Hematopoietic multipotent progenitor cell treated with erythropoietin and hydrocortisone succinate and interleukin-3 and kit ligand, for 15 days (in vitro differentiated cells): ENCODE measurements at places on chromosomes 12 and 14.

- no peak for DNase-seq
These were observed 332.1 kb downstream of the APAF1 start for GRCh38 chr12:98977186-98977585.

DNA sequence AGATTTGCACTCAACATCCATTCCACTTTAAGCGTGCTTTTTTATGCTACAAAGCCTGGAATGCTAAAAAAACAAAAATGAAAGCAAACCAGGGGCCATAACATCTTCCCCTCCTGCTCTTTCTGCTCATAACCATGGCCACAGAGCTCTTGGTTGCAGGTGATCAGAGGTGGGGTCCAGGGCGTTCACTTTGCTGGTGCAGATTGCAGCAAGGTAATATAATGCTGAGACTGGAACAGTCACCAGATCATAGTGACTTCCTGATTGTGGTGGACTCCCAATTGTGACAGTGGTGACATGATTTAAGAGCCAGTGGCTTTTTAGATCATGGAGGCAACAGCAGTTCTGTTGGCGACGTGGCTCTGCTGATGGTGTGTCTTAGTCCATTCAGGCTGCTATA is 115.0 kb upstream of the CPM start:
- no peak for DNase-seq

- DNase-seq = no peak
These were observed 57.0 kb upstream of the CNTN1 start for GRCh38 chr12:40635141-40635731.

- DNase-seq = peak; percentile 87
These were observed 6.3 kb downstream of the RNF10 start for GRCh38 chr12:120540445-120540844.

DNA sequence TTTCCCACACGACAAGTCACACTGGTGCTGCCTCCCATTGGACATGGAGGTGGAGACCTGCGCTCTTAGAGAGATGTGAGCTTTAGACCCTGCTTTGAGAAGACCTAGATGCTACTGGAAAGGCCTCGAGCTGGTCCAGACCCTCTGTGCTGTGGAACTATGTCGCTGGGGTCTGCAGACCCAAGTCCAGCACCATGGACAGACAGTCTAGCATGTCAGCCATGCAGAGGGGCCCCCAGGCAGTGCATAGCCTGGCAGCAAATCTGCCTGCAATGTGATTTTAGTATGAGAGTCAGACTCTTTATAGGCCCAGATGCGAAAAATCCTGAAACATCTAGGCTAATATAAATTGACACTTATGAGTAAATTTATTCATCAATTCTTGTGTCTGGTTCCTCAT is 141.5 kb downstream of the NTF3 start:
- DNase-seq = no peak

- DNase-seq = no peak
These were observed 11.9 kb downstream of the NPAS3 start for GRCh38 chr14:32950584-32950983.

DNA sequence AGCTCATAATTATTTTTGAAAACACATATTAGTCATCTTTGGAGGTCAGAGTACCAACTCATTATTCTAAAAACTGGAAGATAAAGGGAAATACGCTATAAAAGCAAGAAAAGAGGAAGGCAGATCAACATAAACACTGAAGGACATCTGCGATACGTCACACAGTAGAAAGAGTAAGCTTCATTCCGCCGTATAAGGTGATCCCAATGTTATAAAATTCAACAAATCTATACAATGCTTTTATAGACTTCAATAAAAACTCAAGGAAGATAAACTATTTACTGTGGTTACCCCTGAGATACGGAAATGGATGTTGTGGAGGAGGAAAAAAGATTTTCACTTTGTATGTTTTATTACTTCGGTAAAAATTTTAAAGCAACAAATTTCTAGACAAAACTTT is 92.6 kb downstream of the ITPR2 start:
- no peak for DNase-seq

- DNase-seq = no peak
These were observed 12.8 kb upstream of the PLEKHG3 start for GRCh38 chr14:64691376-64691775.

DNA sequence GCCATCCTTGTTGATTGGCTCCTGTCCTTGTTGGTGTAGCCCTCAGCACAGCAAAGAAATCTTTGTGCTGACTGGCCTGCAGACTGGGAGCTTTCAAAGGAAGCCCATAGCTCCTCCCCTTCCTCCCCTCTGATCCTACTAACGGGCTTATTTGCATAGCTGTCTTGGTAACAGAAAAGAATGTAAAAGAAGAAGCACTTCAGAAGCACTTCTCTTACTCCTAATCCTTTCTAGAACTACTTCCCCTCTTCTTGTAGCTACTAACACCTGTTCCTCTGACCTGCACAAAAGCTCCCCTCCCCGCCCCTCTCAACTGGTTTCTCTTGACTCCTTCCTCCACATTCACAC is 14.3 kb upstream of the RIC8B start:
- DNase-seq = no peak

GRCh38 chr14:104874110-104874531 is 9.1 kb downstream of the CEP170B start:
- no peak for DNase-seq

DNA sequence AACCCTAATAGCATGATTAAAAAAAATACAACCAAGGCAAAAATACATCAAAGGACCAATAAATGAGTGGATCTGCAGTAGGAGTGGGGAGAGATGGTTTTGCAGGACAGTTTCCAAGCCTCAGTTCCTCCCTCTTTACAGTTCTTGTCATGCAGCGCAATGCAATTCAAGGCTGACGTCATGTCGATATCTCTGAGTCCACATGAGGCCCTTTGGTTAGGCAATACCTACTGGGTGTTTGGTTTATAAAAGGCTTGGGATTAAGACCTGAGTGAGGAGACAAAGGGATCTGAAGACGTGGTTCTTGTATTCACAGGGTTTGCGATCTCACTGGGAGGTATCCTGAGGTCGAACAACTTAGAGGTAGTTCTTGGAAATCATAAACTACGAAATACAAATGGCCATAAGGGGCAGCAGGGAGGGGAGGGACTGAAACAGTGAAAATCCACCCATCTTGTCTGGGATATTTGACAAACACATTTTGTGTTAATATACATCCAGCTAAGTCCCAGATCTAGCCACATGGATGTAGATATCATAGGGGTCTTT is 441.0 kb downstream of the FUT8 start:
- no peak for DNase-seq

- DNase-seq = no peak
These were observed 35.7 kb upstream of the PNMA1 start for GRCh38 chr14:73749706-73750530.

GRCh38 chr12:879641-880040 is 69.9 kb downstream of the RAD52 start:
- no peak for DNase-seq

GRCh38 chr12:62123721-62124203 is 136.4 kb upstream of the USP15 start:
- DNase-seq = peak; percentile 41

DNA sequence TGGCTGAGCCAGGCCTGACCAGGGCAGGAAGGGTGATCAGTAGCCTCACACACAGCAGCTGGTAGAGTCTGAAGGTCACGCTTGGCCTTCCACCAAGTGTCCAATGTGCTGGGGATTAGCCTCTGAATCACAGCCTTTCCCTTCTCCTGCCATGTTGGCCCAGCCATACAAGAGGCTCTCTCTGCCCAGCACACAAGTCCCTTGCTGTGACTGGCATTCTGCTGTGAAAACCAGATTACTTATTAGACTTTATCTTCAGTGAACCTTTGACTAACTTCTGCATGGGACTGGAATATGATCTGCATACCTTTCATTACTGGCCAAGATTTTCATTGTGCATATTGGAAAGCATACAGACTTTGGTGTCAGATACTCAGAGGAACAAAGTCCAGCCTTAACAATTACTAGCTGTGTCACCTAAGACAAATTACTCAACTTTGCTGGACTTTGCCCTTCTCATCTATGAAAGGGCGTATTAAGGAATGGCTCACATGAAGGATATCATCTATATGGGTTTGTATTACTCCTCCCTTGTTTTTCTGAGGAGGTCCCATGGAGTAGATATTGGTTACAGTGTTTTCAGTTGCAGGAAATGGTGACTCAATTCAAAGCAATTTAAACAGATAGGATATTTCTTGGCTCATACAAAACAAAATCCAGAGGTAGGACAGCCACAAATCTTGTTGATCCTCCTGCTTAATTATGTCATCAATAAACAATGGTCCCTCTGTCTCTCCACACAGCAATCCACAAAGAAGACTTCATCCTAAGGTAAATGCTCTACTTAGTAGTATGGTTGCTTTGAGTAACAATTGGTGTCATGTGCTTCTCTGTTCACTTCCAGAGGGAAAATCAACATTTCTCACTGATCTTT is 99.6 kb downstream of the DYRK2 start:
- DNase-seq = no peak

DNA sequence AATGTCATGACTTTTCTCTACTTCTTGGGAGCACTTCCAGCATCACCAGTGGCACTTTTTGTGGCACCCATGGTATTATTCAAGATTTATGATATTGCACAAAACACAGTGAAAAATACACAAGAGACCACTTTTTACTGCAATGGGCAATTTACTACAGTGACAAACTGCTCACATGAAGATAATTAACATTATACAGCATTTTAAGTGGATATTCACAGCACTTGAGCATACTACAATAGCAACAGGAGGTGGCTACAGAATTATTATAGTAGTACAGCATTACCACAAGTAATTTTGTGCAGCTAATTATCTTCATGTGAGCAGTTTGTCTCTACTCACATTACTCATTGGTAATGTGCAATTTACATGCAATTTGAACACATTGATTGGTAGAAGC is 18.3 kb downstream of the IL26 start:
- no peak for DNase-seq

GRCh38 chr12:45912774-45913173 is 77.6 kb downstream of the SCAF11 start:
- DNase-seq = peak; percentile 9

DNA sequence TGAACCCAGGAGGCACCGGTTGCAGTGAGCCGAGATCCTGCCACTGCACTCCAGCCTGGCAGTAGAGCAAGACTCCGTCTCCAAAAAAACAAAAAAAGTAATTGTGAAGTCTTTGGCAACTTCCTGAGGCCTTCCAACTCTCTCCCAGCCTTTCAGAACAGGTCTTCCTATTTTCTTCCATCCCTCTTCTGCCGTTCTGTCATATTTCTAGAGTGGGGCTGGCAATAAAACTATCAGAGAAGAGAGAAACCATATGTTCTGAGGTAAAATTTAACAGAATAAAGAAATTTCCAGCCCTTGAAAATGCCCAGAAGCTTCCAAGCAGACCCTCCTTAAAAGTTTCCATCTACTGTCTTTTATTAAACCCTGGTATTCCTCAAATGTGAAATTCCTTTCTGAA is 100.4 kb downstream of the HMGA2 start:
- no peak for DNase-seq

DNA sequence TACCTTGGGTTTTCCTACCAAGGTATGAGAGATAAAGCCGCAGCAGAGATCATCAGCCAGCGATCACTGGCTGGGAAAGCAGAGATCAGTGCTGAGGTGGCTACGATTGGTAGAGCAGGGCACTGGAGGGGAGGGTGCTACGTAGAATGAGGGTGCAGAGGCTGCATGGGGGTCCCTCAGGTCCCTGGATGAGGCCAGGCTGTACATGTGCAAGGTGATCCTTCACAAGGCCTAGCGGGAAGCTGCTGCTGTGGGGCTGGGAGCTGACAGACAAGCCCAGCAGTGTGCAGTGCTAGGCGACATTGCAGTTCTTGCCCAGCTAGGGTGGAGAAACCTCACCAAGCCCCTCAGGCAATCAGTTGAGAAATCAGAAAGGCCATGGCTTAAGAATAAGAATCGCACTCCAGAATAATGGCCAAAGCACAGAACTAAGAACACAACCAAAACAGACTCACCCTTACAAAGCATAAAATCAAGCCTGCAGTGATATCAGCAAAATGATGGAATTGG is 37.2 kb upstream of the GPR132 start:
- DNase-seq = no peak

- no peak for DNase-seq
These were observed 67.3 kb upstream of the STK38L start for GRCh38 chr12:27176765-27177164.

DNA sequence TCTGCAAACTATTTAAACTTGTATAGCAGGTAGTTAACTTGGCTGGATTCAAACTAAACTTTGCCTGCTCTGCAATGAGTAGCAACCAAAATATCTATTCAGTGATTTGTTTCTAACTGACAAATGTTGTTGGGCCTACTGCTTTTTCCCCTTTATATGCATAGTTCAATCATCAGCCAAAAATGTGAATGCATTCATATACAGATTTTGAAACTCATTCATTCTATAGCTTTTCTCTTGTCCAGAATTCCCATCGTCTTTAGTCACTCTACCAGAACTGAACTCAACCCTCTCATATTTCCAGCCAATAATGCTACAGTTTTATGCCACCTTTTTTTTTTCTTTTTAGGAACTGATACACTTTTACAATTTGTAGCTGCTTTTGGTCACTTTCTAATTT is 599.8 kb downstream of the RPL10L start:
- DNase-seq = no peak

DNA sequence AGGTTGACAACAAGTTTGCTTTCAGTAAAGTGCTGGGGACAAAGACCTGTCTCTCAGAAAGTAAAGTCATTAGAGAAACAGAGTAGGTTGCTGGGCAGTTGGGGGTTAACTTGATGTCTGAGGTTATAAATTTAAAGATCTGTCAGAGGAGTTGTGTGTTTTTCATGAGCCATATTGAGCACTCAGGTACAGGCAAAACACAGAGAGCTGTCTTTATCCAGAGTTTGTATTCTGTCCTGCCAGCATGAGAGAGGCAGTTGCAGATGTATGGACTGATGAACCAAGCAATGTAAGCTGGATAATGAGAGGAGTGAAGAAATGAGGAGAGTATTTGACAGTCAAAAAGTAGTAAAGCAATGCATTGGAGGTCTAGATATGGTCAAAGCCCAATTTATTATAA is 156.7 kb downstream of the SLC41A2 start:
- no peak for DNase-seq

DNA sequence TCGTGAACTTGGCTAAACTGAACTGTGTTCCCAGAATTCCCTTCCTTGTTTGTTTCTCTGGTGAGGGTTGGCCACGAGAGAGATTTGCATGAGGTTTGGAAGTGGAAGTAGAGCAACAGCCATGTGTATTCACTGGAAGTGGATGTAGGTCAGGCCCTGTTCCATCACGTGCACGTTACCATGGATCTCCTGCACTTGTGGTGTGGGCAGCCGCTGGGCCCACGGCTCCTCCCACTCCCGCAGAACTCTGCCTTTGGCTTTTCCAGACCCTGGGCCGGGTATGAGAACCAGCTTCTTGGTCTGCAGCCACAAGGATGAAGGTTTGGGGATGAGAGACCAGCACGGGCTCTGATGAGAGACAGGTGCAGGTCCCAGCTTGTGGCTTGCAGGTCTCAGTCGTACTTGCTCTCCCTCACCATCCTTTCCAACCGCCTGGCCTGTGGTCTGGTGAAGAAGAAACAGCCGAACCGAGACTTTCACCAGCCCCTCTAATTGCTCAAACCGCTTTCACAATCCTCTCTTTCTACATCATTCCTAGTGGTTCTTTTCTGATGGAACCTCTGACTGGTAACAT is 94.9 kb downstream of the DUSP16 start:
- DNase-seq = no peak

GRCh38 chr14:55332654-55333570 is 61.7 kb downstream of the FBXO34 start:
- peak; percentile 87 for DNase-seq
